ENCODE measurements at places on chromosomes 12 and 14.

DNA sequence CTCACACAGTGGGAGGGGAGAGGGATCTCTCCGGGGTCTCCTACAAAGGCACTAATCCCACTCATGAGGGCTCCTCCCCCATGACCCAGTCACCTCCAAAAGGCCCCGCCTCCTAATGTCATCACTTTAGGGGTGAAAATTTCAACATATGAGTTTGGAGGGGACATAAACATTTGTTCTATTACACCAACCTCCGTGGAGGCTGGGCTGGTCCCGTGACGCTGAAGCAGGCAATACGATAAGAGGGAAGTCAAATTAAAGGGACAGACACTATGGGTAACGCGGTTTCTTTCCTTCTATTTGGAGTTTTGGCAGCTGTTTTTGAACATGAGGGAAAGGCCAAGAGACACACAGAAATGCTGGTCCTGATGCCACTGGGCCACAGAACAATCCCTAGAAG lies 175.7 kb upstream of the VASH1 start:
- DNase-seq: no peak

DNA sequence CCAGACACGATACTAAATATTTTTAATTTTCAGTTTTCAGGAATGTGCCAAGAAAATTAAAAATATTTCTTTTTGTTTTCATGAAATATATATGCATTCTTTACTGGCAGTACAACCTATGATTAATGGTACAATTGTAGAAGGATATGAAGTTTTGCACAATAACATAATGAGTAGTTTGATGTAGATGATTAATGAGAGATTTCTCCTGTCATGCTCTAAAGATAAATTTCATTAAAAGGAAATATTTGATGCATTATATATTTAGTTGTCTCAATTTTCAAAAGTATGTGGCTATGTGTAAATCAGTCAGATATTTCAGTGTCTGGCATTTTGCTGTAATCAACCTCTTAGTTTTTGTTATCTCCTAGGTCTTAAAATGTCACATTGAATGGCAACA lies 940.2 kb upstream of the MDGA2 start:
- DNase-seq: no peak

DNA sequence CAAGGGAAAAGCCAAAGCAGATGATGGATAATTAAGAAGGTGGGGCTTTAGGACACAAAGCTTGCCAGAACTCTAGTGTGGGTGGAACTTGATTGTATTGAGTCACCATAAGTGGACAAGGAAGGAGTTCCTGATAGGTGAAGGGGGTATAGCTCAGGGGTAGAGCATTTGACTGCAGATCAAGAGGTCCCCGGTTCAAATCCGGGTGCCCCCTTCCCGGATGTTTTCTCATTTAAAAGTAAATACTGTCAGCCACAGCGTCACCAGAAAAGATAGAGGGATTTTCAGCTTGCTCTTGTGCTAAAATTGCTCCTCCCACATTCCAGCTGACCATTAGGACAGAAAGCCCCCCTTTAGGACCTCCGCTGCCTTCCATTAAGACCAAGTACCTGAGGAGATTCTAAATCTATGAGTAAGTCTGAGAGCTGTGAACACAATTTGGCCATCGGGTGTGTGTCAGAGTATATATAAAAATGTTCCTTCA lies 36.6 kb downstream of the DCAF4 start:
- peak; percentile 80 for DNase-seq

- no peak for DNase-seq
These were observed 5.4 kb downstream of the USP44 start for GRCh38 chr12:95545731-95546490.

DNA sequence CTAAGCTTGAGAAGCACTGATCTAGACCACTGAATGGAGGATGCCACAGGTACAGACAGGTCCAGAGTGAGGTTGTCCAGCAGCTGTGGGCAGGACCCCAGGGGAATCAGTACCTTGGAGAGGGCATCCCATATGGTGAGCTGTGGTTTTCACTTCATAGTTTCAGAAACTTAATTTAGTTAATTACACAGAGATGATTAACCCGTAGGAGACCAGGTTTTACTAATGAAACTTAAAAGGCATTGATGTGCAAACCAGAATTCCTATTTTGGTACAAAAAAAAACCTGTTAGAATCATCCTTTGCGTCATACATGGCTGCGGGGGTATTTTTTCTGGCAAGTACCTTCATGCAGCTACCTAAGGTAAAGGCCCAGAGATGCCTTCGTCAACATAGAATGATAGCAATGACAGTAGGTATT lies 159.3 kb downstream of the DACT1 start:
- no peak for DNase-seq

- DNase-seq: no peak
These were observed 203.7 kb downstream of the RMST start for GRCh38 chr12:97666263-97666662.
